Central memory CD4-positive, alpha-beta T cell (primary cell): ENCODE measurements at places on chromosomes 13 and 19.

- peak; percentile 10 for DNase-seq
Measured at GRCh38 chr13:42333613-42334328, 61.8 kb downstream of the AKAP11 start.

DNA sequence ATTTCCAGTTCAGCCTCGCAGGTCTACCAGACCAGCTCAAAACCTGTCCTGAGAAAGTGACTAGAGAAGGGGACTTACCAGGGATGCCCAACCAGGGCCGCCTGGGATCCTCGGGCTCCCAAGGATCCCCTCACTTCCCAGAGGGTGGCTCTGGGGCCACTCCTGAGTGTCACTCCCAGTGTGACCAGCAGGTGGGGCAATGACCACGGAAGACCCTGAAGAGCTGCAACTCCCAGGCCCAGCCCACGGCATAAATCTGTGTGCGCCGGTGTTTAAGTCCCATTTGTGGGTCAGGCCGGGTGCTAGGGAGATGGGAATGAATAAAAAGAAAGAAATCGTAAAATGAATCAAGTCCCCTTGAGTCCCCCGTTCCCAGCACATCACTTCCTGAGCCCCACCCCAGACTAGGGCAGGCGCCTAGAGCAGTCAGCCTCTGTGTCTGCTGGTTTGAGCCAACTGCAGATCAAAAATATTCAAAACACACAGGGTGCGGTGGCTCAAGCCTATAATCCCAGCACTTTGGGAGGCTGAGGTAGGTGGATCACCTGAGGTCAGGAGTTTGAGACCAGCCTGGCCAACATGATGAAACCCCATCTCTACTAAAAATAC, 10.7 kb downstream of the PTGIR start:
- DNase-seq: peak; percentile 70

- no peak for DNase-seq
Measured at GRCh38 chr13:110388108-110388943, 81.2 kb downstream of the COL4A2 start.

DNA sequence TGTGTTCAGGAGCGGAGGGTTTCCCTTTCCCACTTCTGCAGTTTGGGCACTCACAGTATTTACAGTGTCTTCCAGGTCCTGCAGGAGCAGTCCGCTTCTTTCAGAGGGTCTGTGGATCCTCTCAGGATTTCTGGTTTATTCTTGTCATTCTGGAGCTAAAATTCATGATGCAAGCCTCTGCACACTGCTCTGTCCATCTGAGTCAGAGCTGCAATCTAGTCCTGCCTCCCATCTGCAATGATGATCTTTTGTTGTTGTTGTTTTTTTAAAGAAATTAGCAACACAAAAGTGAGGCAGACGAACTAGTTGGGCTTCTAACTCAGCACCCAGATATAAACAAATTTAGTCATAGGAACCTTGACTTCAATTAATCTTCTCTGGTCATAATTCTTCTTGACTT, 86.5 kb downstream of the DLEU7 start:
- no peak for DNase-seq

GRCh38 chr13:105328212-105328611, 1207.2 kb downstream of the EFNB2 start:
- DNase-seq: no peak

- peak; percentile 79 for DNase-seq
Measured at GRCh38 chr19:41570639-41571112, 5.3 kb upstream of the CEACAM21 start.

GRCh38 chr19:46787040-46787330, 1.4 kb downstream of the SLC1A5 start:
- DNase-seq: no peak

- no peak for DNase-seq
Measured at GRCh38 chr19:50203281-50204080, at the start of gene MYH14. MYH14 (plus strand) TSS chr19:50203622; CDS start chr19:50210366, 6,744 bp downstream.

DNA sequence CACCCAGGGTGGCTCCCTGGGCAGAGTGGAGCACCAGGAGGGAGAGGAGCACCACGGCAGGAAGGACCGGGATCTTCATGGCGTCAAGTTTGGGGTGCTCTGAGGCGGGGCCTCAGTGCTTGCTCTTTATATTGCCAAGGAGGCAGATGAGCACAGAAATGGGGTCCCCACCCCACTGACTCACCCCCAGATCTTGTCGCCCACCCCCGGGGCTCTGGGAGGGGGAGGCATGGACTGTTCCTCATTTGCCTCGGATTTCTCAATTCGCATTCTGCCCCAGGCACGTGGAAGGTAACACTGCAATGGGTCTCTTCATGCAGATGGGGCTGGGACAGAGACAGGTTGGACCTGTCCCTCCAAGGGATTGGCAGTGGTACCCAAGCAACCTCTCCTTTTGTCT, at the start of gene KRTDAP:
Gene KRTDAP (minus strand): TSS at position 101 of the 400 bp plus-strand sequence. CDS start 22 bp downstream, at position 79.
- no peak for DNase-seq

GRCh38 chr19:52094526-52095130, 937 bp downstream of the ZNF841 start:
- DNase-seq: no peak

- DNase-seq: no peak
Measured at GRCh38 chr13:100976993-100977392, 302.4 kb upstream of the TMTC4 start.

GRCh38 chr19:13277104-13277809, 127.0 kb downstream of the IER2 start:
- peak; percentile 72 for DNase-seq

DNA sequence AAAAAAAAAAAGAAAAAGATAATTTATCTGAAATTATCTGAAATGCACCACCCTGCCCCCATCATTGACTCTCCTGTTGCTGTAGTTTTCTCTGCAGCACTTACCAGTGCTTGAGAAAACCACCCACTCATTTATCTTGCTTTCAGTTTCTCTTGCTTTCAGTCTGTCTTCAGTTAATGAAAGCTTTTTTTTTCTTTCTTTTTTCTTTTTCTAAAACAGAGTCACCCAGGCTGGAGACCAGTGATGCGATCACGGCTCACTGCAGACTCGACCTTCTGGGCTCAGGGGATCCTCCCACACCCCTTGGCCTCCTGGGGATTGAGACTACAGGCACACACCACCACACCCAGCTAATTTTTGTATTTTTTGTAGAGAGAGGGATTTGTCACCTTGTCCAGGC, 4.3 kb upstream of the ACP5 start:
- DNase-seq: peak; percentile 37

DNA sequence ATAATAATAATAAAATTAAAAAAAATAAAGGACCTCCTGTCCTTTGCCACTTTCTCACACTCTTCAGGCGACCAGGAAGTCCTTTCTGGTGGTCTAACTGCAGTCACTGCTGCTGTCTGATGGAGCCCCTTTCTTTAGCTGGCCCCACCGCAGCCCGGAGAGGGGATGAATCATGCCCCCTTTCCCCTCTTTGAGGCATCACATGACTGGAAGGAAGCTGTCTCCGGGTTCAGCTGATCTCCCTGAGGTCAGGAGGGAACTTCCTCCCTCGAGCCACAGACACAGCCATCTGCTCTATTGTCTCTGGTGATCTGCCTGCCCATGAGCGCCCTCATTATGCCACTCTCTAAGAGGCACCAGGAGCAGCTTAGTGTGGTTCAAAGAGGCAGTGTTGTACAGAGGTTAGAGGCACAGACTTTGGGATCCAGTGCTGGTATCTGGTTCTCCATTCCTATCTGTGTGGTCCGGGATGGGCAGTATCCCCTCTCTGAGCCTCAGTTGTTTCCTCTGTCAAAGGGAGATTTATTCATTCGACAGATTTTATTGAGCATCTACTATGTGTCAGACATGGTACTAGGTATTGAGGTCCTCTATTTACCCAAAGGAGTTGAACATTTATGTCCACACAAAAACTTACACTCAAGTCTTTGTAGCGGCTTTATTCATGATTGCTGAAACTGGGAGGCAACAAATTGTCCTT, 30.0 kb downstream of the VAV1 start:
- DNase-seq: peak; percentile 51

GRCh38 chr19:10510301-10510802, 6.9 kb downstream of the S1PR5 start:
- peak; percentile 38 for DNase-seq

- DNase-seq: no peak
Measured at GRCh38 chr19:51550848-51551672, 19.6 kb upstream of the SIGLEC6 start.

- DNase-seq: no peak
Measured at GRCh38 chr13:111129465-111130115, 14.5 kb downstream of the ARHGEF7 start.

DNA sequence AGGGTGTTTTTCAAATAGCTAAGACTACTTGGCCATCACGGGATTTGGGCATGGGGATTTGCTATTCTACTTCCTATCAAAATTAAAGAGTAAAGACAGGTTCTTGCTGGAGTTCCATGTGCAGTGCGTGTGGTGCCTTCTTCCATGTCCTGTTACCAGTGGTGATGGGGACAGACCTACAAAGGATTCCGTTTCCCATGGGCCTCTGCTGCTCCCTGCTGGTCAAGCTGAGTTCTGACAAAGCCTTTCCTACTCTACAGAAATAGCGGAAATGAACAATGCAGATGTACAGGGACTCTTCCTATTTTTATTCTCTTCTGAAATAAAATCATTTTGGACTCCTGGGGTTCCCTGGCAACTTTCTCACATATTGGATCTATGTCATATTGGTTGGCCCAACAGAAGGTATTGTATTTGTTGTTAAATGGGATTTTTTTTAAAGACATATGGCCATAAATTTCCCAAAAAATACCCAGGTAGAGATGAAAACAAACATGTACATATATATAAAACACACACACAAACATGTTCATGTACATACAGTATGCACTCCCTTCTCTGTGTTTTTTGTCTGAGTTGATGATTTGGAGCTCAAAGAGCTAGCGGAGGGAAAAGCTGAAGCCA, 90.5 kb upstream of the SLC15A1 start:
- peak; percentile 28 for DNase-seq

DNA sequence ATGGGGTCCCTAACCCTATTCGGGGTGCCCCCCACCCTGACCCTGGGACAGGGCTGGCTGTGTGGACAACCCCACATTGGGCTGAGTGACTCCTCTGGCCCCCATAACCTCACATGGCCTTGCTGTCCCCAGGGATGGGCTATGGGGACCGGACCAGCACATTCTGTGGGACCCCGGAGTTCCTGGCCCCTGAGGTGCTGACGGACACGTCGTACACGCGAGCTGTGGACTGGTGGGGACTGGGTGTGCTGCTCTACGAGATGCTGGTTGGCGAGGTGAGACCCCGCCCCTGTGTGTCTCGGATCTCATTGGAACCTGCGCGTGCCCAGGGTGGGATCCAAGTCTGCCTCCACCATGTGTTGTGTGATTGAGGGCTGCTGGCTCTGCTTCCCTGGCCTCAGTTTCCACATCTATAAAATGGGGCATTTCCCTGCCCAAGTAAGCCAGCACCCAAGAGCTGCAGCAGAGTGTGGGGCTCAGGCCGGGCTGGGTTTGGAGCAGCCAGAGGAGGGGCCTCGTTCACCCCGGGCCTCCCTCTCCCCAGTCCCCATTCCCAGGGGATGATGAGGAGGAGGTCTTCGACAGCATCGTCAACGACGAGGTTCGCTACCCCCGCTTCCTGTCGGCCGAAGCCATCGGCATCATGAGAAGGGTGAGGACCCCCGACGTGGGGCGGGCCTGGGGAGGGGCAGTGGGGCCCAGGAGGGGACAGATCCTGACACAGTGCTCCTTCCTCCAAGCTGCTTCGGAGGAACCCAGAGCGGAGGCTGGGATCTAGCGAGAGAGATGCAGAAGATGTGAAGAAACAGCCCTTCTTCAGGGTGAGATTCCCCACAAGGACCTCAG, 4.9 kb downstream of the PTGER1 start:
- DNase-seq: no peak

GRCh38 chr19:6358003-6358402, 3.3 kb upstream of the CLPP start:
- no peak for DNase-seq

GRCh38 chr13:48961379-48961778, 14.3 kb upstream of the FNDC3A start:
- no peak for DNase-seq

DNA sequence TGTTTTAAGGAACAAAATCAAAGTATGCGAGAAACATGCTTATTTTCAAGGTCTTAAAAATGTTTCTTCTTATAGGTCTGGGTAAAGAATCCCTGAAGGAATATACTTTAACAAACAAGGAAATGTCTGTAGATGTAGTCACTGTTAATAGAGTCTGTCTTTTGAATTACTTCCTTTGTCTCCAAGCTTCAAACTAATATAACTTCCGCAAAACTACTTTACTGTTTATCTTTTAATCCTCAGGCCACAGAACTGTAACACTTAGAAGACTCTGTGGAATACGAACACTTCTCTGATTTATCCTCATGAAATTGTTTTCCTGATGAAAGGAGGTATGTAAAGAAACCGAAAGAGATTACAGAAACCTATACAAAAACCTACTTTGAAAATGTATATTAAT, 316.0 kb downstream of the PCDH9 start:
- no peak for DNase-seq
